NCI-H1417 (cell line): ENCODE measurements at places on chromosomes 6 and 20.

GRCh38 chr6:110703906-110704594, 111.2 kb downstream of the CDK19 start:
- DNase-seq = no peak

DNA sequence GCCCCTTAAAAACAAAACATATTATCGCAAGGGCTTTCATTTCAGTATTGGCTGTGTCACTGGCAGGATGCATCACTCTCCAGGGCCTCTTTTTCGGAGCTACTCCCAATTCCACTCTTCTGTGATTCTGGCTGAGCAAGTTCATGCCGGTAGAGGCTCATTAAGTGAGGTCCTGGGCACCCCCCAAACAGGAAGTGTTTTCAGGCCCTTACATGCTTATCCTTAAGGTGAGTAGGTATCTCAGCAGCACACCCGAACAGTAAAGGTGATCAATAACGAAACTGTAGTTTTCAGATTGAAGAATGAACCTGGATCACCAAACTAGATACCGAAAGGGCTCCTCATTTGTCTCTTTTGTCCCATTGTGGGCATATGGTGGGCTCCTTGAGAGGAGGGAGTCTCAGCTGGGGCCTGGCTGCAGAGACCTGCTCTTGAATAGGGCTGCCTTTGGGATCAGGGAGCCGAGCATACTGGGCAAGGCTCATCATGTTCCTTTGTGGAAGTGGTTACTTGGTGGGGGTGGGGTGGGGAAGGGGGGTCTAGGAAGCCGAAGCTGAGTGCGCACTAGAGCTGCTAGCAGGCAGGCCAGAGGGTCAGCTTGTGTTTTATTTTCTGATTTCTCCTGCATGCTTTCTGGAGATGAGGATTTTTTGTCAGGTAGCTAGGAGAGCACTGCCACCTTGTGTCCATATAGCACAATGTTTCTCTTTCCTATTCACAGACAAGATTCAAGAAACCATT, 65.2 kb downstream of the CDS2 start:
- DNase-seq = peak; percentile 92

GRCh38 chr6:36118550-36119107, 11.7 kb upstream of the MAPK13 start:
- peak; percentile 25 for DNase-seq

GRCh38 chr6:36697481-36697903, at the start of gene RAB44:
TSS of gene RAB44 (plus strand) at chr6:36697826. CDS start at chr6:36704236, 6,410 bp downstream.
- DNase-seq = no peak

GRCh38 chr6:138162955-138163575, 1.3 kb downstream of the ARFGEF3 start:
- DNase-seq = no peak
